ENCODE measurements at places on chromosomes 4 and X.

- DNase-seq, result no peak
These were observed 359.1 kb downstream of the DACH2 start for GRCh38 chrX:86507331-86507730.

GRCh38 chr4:33063241-33063640, 2343.1 kb downstream of the PCDH7 start:
- DNase-seq, result no peak

DNA sequence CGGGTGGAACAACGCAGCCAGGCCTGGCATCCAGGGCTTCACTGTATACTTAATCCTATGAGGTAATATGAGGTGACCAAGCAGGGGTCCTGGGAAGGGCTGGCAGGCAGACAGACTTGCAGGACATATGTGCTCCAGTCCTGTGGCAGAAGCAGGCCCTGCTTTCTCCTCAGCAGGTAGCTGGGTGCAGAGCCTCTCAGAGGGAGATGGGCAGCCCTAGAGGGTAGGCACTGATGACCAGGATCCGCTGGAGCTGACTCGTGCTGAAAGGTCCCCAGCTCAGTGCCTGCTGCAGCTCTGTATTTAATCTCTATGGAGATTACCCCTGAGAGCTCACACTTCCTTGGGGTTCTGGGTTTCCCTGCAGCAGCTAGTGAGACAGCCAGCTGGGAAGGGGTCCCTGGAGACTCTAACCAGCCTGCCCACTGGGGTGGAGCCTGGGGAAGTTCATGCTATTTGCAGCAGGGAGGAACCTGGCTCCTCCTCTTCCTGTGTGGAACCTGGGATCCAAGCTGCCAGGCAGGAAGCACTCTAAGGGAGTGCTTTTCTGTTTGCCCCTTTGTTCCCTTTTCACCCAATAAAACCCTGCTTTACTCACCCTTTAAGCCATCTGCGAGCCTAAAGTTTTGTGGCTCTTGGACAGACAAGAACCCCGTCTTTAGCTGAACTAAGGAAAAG, 339.2 kb downstream of the DCAF12L2 start:
- no peak for DNase-seq

DNA sequence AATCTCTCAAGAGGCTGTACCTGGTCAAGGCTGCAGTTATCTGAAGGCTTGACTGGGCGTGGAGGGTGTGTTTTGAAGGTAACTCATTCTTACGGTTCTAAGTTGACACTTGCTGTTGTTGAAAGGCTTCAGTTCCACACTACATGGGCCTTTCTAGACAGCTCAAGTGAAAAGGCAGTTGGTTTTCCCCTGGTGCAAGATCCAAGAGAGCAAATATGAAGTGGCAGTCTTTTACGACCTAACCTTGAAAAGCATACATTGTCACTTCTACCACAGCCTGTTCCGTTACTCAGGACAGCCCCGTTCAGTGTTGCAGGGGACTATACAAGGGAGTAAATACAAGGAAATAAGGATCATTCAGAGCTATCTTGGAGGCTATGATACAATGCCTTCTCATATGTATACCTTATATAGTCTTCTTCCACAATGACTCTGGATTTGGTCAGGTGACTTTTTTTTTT, 46.2 kb downstream of the PDS5A start:
- DNase-seq, result no peak

DNA sequence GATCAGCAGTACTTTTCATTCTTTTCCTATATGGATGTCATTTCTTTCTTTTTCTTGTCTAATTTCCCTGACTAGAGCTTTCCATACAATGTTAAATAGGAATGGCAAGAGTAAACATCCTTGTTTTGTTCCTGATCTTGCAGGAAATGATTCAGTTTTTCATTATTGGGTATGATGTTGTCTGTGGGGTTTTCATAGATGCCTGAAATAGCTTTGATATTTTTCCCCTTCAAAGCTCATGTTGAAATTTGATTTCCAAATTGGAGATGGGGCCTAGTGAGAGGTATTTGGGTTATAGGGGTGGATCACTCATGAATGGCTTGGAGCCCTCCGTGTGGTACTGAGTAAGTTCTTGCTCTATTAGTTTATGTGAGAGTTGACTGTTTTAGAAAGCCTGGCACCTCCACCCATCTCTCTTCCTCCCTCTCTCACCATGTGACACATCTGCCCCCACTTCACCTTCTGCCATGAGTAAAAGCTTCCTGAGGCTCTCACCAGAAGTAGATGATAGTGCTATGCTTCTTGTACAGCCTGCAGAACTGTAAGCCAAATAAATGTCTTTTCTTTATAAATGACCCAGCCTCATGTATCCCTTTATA, 22.3 kb upstream of the VSIG1 start:
- DNase-seq, result no peak

DNA sequence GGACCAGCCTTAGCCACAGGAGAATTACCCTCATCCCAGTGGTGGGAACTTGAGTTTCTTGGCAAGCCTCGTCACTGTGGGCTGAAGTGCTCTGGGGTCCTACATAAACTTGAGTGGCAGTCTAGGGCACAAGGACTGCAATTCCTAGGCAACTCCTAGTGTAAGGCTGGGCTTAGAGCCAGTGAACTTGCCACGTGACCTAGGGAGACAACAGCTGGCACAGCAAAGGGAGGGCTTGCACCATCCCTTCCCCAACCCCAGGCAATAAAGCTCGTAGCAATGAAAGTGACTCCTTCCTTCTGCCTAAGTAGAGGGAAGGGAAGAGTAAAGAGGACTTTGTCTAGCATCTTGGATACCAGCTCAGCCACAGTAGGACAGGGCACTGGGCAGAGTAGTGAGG, 81.8 kb downstream of the TEX11 start:
- DNase-seq, result no peak

- DNase-seq, result no peak
These were observed 651.8 kb downstream of the C4orf33 start for GRCh38 chr4:129747756-129748155.

DNA sequence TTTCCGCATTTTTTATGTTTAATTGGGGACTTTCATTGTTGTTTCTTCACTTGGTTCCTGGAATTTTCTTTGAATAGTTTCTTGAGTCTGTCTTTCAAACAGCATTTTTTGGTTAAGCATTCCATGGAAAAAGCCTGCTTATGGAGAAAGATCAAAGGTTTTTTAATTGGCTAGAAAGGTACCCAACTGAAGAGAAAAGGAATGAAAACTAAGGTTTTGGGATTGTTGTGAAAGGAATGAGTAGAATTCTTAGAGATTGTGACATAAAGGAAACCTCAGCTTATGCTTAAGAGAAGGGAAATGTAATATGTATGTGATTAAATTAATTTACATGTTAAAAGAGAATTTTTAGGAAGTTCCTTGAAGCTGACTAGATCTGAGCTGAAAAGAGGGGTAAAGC, 82.8 kb downstream of the CCKAR start:
- DNase-seq, result no peak

DNA sequence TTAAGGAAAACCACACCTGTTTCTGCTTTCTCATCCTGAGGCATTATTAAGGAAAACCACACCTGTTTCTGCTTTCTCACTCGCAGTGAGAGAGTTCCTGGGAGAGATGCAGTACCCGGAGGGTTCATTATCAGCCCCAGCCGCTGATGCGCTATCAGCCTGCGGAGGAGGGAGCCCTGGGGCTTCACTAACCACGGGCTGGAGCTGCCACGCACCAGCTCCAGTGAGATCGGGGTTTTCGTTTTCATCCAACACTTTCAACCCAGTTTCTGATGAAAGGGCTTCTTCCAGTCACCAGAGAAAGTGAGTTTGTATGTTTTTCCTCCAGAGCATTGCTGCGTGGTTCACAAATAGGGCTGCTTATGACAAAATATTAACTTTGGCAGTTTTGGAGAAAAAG, 93.2 kb upstream of the PRKX start:
- DNase-seq, result no peak

GRCh38 chrX:150692831-150693724, at the start of gene MTMR1:
Gene MTMR1, plus strand, starts transcription at chrX:150693396. Its CDS starts 135 bp downstream, at chrX:150693531.
- DNase-seq, result peak; percentile 54

- no peak for DNase-seq
These were observed 113.0 kb downstream of the AMELX start for GRCh38 chrX:11406109-11406765.

DNA sequence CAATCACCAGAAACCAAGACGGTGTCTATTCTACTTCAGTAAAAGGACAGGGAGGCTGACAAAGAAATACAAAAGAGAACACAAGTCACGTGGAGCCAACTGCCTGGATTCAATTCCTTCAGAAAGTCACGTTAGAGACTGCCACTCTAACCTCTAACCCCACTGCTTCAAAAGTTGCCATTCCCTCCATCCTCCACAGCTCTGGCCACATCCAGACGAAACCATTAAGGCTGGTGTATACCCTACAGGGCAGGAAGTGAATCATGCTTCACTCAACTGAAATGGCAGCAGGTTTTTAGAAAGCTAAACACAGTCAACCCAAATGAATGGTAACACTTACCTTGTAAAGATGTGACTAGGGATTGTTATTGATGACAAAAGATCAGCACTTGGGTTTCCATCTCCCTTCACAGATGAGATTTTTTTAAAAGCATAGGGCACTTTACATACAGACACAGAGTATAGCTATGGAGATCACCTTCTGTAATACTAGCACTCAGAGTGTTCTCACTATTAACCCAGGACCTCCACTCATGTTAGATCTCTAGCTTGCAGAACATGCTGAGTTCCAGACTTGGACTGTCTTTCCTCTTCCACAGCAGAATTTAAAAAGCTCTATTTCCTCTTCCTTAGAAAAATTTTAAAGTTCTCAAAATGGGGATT, 37.4 kb downstream of the MAML3 start:
- no peak for DNase-seq

- no peak for DNase-seq
These were observed 18.5 kb downstream of the AMELX start for GRCh38 chrX:11311706-11312105.

DNA sequence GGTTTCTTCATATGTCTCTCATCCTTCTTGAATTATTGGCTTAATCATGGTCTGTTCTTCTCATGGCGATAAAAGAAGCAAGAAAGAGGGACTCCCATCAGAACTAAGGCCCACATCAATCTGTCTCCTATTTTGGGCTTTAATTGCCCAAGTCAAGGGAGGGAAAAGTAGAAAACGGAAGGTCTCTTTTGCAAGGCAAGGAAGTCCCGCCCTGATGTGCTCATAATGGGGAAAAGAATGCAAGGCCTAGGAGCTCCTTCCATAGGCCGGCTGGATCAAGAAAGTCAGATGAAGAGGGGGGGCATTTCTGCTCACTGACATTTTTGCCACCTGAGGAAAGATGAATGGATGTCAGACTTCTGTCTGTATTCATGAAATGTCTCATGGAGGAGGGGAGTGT, 127.7 kb upstream of the RPS6KA3 start:
- no peak for DNase-seq

- DNase-seq, result no peak
These were observed 151.6 kb downstream of the PALLD start for GRCh38 chr4:168648494-168648893.

DNA sequence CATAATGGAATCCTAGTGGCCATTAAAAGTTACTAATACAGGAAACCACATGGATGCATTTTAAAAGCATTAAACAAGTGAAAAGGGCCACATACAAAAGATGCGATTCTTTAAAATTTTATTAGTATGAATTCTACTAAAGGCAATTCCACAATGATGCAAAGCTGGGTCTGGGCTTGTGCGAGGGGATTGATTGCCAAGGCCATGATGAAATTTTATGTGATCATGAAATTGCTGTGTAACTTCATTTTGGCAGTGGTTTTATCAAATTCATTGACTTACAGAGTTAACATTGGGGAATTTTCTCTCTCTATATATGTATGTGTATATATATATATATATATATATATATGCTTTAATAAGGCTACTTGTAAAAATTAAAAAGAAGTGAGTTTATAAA, 1142.5 kb upstream of the IGFBP7 start:
- no peak for DNase-seq

DNA sequence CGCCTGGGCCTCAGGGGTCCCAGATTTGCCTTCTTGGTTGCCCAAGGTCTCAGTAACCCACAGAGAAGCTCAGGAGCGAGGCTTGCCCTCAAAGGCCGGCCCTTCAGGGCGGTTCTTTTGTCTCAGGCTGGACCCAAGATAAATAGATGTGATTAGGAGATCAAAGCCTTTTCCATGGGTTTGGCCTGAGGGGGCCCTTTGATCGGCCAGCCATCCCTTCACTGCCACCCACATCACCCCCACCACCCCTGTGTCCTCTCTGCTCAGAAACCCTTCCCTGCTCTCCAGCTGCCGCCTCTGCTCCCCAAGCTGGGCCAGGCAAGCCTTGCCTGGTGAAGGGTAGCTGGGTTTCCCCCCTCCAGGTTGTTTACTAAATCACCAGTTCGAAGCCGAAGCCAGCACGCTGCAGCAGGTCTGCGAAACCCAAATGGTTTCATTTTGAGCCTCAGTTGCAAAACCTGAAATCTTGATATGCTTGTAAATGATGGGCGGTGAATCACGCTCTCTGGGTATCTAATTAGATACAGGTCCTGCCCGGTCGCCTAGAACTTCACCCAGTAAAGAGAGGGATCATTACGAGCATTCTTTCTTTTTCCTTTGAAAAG, 202.6 kb upstream of the BCOR start:
- no peak for DNase-seq

DNA sequence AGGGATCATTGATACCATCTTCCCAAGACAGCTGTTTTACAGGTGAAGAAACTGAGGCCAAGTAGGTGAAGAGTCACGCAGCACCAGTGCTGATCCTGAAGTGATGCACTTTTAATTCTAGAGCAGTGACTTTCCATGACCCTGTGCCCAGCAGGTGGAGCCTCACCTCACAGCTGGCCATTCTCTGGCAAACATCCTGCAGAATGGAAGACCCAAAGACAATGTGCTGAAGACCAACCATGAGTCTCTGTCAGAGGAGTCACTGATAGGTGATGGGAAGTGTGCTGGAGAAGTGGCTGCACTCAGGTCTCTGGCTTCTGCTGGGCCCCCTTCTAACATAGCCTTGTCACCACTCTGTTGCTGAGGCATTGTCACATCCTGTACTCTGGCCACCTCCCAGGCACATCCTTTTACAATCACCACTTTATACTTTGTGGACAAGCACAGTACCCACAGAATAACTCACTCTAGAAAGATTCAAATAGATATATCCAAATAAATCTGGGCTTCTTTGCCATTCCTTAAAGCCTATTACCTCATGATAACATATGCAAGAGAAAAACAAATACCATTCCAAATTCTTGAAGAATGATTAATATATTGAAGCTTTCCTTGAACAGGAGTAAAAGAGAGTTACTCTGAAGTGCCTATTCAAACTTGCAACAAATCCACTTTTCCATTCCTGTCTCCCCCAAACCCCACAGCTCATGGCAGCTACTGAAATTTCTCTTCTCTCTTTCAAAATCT, 64.1 kb upstream of the SCOC start:
- DNase-seq, result no peak

DNA sequence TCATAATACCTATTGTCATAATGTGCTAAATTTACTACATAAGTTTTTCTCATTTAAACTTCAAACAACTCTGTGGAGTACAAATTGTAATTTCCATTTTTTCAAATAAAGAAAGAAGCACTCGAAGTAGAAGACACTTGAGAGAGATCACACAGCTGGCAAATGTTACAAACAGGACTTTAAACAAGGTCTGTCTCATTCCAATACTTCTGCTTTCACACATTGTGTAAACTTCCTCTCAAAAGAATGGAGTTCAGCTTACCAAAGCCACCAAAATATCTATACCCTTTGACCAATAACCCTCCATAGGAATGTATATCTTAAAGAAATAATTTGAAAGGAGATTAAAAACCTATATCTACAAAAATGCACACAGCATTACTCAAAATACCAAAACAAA, 88.3 kb downstream of the OPHN1 start:
- no peak for DNase-seq
